ENCODE measurements at places on chromosomes 12 and 14.
A peak's percentile ranks its signal among the peaks of the same experiment; 100 is the strongest.

DNA sequence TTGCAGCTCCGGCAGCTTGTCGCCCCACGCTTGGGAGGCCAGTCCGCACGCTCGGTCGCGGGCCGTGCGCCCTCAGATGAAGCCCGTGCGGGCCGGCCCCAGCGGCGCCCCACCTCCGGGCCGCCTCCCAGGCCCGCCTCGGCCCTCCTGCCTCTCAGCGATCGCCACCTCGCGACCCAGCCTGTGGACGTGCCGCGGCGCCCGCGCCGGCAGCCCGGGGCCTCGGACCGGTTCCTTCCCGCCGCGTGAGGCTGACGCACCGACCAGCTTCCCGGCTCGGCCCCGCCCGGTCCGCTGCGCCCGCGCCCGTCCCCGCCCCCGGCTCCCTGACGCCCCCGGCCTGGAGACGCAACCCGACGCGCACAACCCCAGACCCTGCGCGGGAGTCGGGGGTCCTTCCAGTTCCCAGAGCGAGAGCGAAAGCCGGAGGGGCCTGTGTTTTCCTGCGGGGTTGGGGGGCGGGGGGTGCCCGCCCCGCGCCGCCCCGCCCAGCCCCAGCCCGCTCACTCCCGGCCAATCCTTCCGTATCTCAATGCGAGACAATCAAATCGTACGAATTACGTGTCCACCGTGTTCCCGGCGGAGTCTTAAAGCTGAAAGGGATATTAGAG lies at the start of gene ERO1A:
Gene ERO1A (minus strand): TSS at position 78 of the 611 bp plus-strand sequence. CDS start 77 bp downstream, at position 1.
- peak; percentile 76 for DNase-seq

GRCh38 chr14:101839236-101839635 lies 77.7 kb downstream of the PPP2R5C start:
- DNase-seq = no peak

DNA sequence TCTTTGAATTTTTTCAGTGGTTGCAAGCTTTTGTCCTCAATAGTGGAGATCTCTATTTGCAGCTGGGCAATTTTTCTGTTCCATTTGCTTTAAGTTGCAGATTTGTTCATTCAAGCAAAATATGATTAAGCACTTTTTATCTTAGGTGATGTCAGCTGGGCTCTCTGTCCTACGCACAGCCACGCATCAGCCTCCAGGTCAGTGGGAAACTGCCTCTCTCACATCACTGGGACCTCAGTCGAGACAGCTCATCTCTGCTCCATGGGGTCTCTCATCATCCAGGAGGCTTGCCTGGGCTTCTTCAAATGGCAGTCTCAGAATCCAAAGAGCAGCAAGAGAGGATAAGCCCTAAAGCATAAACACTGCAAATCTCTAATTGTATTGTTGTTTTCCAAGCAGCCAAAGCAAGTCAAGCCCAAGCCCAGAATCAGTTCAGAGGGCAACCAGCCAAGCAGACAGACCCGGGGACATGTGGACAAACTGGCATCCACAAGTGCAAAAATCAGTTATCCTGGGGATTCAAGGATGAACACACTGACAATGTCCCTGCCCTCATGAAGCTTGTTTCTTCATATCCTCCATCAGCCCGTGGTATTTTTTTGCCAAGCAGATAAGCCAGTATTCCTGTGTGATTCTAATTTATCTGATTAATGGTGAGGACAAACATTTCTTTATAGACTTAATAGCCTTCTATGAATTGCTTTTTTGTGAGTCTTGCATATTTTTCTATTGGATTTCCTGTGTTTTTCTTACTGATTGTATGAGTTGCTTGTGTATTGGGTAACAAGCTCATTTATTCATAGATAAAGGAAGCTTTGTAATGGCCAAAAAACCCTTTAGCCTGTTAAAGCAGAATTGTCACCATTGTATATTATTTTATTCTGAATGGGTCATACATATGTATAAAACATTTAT lies 262.5 kb downstream of the GXYLT1 start:
- no peak for DNase-seq

- no peak for DNase-seq
These were observed 29.9 kb downstream of the RXYLT1 start for GRCh38 chr12:63809566-63809965.

DNA sequence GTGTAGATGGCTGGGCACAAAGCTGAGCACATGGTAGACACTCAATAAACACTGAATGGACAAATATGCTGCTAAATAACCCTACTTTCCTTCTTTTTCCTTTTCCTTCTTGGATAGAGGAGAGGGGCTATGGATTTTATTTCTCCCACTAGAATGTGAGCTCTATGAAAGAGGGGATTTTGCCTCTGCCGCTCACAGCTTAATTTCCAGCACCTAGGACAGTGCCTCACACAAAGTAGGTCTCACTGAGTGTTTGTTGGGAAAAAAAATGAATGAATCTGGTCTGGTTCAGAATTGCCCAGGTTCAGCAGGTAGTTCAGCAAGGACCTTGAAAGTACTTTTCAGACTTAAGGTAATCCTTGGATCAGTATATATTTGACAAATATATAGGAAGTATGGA lies 65.5 kb downstream of the WSCD2 start:
- DNase-seq = no peak

- DNase-seq = no peak
These were observed 145.0 kb downstream of the RIMBP2 start for GRCh38 chr12:130571089-130571488.

DNA sequence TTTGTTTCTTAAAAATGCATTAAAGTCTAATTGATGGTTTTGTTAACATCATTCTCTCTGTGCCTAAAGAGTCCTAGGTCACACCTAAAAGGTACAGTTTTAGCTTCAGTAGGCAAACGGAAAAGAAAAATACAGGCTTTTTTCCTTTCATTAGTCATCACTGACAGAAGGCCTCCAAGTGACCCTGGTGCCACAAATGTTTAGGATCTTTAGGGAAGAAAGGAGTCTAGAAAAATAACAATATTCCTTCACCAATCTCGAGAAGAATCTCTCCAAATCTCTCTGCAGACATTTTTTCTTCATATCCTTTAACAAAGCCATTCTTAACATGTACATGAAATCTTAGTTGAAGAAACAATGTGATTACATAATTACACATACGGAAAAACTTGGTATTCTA lies 2.0 kb downstream of the DENND5B start:
- no peak for DNase-seq

- no peak for DNase-seq
These were observed 10.3 kb downstream of the ACVR1B start for GRCh38 chr12:51961834-51962233.

DNA sequence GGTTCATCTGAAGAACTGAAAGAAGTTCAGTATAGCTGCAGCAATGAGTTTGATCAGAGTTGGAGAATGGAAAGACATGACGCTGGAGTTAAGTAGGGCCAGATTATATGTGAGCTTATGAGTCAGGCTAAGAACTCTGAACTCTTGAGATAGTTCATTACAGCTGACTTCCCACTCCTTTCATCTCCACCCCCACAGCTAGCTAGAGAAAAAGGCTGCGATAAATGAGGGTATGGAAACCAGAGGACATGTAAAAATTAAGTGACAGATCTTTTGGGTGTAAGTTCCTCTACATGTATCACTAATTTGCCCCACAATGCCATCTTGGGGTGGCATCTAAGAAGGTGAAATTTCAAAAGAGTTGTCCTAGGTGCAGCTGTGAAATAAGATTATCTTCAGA lies 28.6 kb downstream of the PYM1 start:
- peak; percentile 25 for DNase-seq

- DNase-seq = no peak
These were observed 192.6 kb upstream of the HMGA2 start for GRCh38 chr12:65631621-65632111.

DNA sequence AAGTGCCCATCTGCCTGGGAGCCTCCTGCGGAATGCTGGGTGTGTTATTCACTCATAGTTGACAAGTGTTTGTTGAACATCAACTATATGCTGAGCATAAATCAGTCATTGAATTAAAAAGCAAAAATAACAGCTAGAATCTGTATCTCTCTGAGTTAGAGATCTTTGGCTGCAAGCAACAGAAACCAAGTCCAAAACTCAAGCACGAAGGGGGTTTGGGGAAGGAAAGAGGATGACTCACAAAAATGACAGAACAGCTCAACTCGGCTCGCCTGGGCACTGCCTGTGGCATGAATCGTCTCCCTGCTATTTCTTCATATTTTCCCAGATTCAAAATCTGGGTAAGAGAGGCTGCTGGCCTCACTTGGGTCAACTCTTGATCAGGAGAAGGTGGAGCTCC lies 72.6 kb upstream of the NCOR2 start:
- no peak for DNase-seq

DNA sequence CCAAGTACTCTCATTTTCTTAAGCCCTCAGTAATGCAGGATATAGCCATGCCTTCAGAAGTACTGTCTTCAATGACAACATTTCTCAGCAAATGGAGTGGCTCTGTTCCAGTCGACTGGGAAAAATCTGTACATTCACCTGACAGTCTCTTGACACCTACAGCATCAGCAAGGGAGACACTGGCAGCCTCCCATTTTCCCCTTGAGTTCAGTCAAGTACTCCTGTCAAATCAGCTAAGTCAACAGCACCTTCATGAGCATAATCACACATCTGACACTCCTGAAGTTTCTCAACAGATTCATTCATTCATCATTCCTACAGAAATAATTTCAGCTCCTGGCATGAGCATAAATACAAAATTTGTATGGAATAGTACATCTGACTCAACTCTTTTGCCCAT lies 46.1 kb downstream of the INTS13 start:
- no peak for DNase-seq

GRCh38 chr12:112815589-112816321 lies 24.2 kb downstream of the RPH3A start:
- DNase-seq = no peak

DNA sequence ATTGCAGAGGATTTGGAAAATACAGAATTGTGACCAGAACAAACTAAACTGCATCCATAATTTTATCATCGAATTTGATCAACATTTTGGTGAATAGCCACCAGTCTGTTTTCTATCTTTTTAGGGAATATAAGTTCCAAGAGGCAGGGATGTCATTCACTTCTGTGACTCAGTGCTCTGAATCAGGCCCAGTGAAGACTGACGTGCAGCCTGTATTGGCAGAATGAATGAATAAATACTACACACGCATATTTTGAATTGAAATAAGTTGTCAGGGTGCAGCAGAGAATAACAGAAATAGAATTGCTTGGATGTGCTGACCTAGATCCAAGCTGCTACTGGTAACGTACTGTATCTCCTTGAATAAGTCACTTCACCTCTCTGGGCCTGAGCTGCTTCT lies 1.3 kb upstream of the EMP1 start:
- no peak for DNase-seq

DNA sequence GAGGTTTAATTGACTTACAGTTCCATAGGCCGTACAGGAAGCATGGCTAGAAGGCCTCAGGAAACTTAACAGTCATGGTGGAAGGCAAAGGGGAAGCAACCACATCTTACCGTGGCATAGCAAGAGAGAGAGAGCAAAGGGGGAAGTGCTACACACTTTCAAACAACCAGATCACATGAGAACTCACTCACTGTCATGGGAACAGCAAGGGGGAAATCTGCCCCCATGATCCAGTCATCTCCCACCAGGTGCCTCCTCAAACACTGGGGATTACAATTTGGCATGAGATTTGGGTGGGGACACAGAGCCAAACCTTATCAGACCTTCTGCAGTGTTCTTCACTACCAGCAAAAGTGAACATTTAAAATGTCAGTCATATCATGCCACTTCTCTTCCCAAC lies 58.9 kb downstream of the USP15 start:
- DNase-seq = no peak

- DNase-seq = no peak
These were observed 102.5 kb downstream of the BEGAIN start for GRCh38 chr14:100484531-100485267.

DNA sequence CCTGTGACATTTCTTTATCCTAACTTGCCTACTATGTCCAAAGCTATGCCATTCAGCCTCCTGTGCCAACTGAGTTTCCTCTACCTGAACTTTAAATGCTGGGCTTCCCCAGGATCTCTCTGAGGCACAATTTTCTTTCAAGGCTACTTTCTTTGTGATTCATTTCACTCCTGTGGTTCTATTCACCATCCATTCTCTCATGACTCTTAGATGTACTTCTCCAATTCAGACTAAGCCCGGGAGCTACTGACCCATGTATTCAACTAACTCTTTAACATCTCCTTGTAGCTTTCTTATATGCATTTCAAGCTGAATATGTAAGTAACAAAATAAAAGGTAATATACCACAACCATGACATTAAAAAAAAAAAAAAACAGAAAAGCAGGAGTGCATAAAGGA lies 738.9 kb upstream of the USP15 start:
- no peak for DNase-seq

GRCh38 chr12:94304566-94305061 lies 155.1 kb downstream of the CEP83 start:
- no peak for DNase-seq

DNA sequence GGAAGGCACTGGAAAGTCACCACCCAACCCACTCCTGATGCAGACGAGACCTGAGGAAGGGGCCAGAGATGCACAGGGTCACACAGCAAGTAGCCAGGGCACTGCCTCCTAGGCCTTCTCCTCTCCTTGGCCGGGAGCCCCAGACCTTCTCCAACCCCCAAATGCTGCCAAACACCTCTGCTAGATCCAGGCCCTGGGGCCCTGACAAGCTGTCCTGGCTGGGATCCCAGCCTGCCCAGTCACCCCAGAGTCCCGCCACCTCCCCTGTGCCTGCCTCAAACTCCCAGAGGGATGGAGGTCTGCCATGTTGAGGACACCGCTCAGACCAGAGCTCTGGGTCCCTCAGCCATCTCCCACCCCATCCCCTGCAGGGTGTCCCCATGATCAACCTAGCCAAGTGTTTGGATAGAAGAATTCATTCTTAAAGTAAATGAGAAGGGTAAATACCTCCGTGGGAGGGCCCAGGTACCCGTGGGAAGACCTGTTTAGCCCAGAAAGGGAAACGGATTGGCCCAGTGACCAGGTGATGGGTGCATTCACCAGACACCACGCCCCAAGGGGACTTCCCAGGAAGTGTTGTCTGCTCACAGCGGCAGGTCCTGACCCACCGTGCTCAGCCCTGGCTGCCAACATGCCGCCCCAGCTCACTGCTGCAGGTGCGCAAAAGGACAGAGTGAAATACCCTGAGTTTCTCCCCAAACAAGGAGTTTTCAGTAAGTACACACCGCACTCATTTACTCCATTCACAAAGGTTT lies 4.6 kb upstream of the DIO3 start:
- no peak for DNase-seq

GRCh38 chr14:21924479-21924878 lies 250.9 kb upstream of the OR4E1 start:
- DNase-seq = peak; percentile 43

DNA sequence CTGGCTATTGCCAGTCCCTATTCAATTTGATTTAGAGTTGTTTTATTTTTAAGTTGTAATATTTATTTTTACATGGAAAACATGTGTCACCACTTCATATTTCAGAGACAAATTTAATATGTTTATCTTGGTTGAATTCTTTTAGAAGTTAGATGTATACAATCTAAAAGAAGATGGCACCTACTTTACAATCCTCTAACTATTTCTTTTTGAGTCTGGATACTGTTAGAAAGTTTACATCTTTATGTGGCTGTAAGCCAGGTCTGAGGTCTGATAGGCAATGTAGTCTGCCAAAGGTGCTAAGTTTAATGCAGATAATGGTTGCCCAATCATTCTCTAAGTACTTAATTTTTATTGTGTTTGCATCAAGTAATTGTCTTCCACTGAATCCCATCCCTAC lies 7.2 kb upstream of the LMO3 start:
- no peak for DNase-seq

- DNase-seq = no peak
These were observed 75.2 kb downstream of the TNFAIP2 start for GRCh38 chr14:103198131-103199105.

Measured in stimulated activated CD4-positive, alpha-beta T cell treated with anti-CD3 and anti-CD28 coated beads, Interleukin-2, amount 100 ng/mL, for 24 hours (primary cell).